Osteoblast (primary cell): ENCODE measurements at places on chromosomes 5 and 9. TPM values are rescaled to one million over a fixed set of nuclear protein-coding genes. Genes with fewer than 3 reads are reported as not detected.

GRCh38 chr9:16461851-16462250 lies 408.6 kb downstream of the BNC2 start:
- DNase-seq: no peak
- H3K36me3 ChIP-seq: no peaks in the 10 kb centered on the region
- H3K27ac ChIP-seq: no peak overlapping the region
- H3K27me3 ChIP-seq: no peaks in the 10 kb centered on the region
- H3K4me3 ChIP-seq: no peak overlapping the region

DNA sequence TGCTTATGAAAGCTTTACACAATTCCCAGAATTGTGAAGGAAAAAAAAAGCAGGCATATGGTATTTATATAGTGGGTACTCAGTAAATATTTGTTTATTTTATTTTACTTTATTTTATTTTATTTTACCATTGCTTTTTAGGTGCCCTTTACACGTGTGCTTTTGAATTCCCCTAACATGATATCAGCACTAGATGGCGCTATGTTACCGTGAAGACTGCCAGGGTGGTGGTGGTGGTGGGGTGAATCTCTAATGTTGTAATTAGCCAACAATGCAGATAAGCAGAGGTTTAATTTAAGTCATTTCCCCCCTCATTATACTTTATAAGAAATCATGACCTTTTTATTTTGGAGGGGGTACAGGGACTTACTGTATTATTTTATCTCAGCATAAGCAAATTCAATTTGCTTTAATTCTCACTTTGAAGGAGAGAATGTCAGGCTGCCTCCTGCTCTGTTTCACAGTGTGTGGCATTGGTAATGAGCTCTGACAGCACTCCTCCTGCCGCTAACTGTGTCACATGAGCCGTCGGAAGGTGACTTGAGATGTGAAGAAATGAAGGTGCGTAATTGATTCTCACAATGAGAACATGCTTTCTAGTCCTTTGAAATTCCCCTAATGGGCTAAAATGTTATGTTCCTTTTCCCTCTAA lies 165.6 kb downstream of the YTHDC2 start:
- DNase-seq: peak; percentile 62
- no peaks in the 10 kb centered on the region for H3K4me1 ChIP-seq
- no peak overlapping the region for H3K4me3 ChIP-seq
- H3K27me3 ChIP-seq: no peaks in the 10 kb centered on the region

DNA sequence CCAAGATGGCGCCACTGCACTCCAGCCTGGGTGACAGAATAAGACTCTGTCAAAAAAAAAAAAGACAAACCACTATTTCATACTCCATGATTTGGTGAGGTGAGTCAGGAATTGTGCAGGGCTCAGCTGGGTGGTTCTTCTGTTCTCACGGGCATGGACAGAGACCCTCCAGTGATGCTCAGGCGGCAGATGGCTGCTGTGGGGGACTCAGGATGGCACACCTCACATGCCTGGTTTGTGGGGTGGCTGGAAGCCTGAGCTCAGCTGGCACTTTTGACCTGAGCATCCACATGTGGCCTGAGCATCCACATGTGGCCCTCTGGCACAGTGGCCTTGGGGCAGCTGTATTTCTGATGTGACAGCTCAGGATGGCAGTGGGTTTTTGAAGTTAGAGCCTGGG lies 217.2 kb downstream of the IRX2 start:
- H3K36me3 ChIP-seq: no peaks in the 10 kb centered on the region
- H3K4me1 ChIP-seq: no peaks in the 10 kb centered on the region
- no peaks in the 10 kb centered on the region for H3K27me3 ChIP-seq
- DNase-seq: no peak
- H3K4me3 ChIP-seq: no peak overlapping the region
- H3K27ac ChIP-seq: no peak overlapping the region

- no peaks in the 10 kb centered on the region for H3K36me3 ChIP-seq
- no peak for DNase-seq
- H3K27me3 ChIP-seq: no peaks in the 10 kb centered on the region
- no peak overlapping the region for H3K4me3 ChIP-seq
Measured at GRCh38 chr5:61878471-61878870, 427.5 kb upstream of the KIF2A start.

PCDHGA8 gene
- 3.5 and 3.6 TPM in 2 replicates for total RNA-seq

DNA sequence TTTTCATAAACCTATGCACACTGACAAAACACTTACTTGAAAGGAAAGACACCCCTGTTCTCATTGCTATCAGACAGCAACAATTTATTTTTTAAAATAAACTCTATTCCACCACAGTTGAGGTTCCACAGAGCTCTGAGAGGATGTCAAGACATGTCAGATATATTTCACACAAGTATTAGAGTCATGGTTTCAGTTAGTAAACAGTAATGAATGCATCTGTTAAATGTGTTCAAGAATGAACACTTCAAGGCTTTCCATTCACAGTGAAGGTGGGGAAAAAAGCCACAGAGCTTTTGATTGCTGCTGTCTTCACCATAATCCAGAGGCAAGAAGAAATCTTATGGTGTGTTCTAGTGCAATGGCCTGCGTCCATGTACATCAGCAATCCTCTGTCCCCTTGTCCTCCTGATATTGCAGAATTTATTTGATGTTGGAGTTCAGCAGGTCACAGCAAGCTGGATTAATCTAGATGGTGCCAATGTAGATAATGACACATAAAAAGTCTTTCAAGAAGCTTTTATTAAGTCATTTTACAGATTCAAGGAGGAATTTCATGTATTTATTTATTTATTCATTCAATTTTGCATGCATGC lies 146.8 kb downstream of the GHR start:
- H3K36me3 ChIP-seq: no peaks in the 10 kb centered on the region
- H3K4me1 ChIP-seq: no peaks in the 10 kb centered on the region
- no peaks in the 10 kb centered on the region for H3K27me3 ChIP-seq
- no peak overlapping the region for H3K27ac ChIP-seq
- H3K4me3 ChIP-seq: no peak overlapping the region

DNA sequence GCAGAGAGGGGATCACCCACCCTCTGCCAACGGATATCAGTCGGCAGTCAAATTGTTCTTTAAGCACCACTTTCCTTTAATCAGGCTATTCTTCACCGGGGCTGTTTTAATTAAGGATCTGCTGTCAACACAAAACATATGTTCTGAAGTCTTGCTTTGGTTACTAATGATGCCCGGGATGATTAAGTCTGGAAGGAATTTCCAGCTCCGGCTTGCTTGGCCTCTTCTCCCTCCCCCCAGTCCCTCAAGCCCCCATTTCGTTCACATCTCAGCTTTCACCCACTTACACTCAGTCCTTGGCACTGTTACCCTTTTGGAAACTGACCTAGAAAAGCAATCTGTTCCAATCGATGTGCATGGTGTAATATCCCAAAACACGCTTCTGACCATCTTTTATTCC lies 74.7 kb downstream of the MSX2 start:
- no peaks in the 10 kb centered on the region for H3K4me1 ChIP-seq
- no peaks in the 10 kb centered on the region for H3K36me3 ChIP-seq
- DNase-seq: no peak
- H3K27me3 ChIP-seq: no peaks in the 10 kb centered on the region

SLC6A18 gene
- total RNA-seq: not detected in 2 replicates

DNA sequence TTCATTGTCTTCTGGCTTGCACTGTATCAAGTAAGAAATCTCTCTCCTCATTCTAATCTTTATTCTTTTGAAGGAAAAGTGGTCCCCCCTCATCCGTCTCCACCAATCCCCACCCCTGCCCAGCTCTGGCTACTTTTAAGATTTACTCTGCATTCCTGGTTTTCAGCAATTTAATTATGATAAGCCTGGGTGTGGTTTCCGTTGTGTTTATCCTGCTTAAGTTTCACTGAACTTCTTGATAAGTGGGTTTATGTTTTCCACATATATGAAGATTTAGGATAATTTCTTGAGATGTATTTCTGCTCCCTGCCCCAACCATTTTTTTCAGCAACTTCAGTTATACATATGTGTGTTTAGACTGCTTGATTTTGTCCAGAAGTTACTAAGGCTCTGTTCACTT lies 46.5 kb downstream of the PTBP3 start:
- H3K4me1 ChIP-seq: no peaks in the 10 kb centered on the region
- no peak for DNase-seq
- no peaks in the 10 kb centered on the region for H3K27me3 ChIP-seq
- no peak overlapping the region for H3K4me3 ChIP-seq
- H3K36me3 ChIP-seq: peaks cover 15% of the 10 kb centered on the region

SHISAL2B gene
- not detected in 2 replicates for total RNA-seq

DNA sequence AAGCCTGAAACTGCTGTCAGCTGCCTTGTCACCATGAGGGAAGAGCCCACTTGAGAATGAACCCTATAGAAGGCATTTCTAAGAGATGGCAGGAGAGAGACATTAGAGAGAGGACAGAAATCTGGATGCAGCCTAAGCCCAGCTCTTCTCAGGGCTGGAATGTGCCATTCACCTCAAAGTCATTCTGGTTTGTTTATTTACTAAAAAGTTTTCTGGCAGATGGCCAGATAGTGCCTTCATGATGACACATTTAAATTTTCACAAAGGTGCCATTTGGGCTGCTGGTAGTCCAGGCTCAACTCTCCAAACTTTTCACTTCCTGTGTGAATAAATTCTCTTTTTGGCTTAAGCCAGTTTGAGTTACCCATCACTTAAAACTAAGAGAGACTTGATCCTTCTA lies 144.6 kb upstream of the ZNF366 start:
- no peaks in the 10 kb centered on the region for H3K36me3 ChIP-seq
- peaks cover 6% of the 10 kb centered on the region for H3K4me1 ChIP-seq
- no peak overlapping the region for H3K4me3 ChIP-seq
- DNase-seq: no peak
- H3K27ac ChIP-seq: no peak overlapping the region
- no peaks in the 10 kb centered on the region for H3K27me3 ChIP-seq

DNA sequence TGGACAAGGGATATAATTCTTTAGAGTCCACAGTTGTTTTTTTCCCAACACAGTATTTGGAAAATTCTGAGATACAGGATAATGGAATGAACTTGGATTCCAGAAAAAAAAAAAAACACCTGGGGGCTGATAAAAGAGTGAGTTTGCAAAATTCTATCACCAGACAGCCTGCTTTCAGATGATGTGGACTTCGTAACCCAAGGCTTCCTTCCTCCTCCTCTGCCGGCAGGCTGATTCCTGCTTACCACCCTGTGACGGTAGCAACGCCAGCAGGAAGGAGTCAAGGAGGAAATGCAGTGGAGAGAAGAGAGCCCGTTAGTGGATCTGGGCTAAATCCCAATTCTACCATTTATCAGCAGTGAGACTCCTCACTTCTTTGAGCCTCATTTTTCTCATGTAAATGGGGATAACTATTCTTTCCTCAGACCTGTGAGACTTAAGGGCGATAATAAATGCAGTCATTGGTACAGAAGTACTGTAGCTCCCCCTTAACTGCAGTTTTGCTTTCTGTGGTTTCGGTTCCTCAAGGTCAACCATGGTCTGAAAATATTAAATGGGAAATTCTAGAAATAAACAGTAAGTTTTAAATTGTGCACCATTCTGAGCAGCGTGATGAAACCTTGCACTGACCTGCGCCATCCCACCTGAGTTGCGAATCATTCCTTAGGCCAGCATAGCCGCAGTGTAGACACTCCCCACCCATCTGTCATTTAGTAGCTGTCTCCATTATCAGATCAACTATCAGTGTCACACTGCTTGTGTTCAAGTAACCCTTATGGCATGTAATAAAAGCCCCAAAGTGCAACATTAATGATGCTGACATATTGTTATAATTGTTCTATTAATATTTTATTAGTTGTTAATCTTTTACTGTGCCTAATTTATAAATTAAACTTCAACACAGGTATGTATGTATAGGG lies 71.4 kb downstream of the DCP2 start:
- no peak overlapping the region for H3K4me3 ChIP-seq
- peaks cover 28% of the 10 kb centered on the region for H3K4me1 ChIP-seq
- H3K27ac ChIP-seq: no peak overlapping the region
- no peaks in the 10 kb centered on the region for H3K27me3 ChIP-seq
- no peaks in the 10 kb centered on the region for H3K36me3 ChIP-seq

DNA sequence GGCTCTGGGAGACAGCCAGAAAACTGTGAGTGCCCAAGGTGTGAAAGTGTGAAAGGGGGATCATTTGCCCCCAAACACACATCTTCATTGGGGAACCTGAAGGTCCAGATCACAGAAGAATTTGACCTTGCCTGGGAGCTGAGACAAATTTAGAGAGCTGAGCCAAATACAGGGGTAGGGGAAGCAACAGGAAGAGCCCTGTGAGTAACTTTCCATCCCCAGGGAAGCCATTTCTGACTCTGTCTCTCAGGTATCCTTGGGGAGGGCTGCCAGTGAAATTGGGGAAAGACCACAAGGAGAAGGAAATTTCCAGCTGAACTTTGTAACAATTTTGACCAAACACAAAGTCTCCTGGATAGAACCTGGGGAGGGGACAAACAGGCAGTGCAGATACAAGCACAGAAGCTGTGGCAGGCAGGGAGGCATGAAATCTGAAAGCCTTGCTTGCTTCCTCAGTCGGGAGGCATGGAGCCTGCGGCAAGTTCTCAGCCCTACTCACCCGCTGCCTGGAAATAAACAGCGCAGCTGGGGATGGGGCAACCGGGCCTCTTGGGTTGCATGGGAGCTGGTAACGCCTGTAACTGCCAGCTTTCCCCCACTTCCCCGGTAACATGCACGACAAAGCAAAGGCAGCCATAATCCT lies 31.5 kb upstream of the ZCCHC9 start:
- no peaks in the 10 kb centered on the region for H3K27me3 ChIP-seq
- no peak for DNase-seq
- peak overlapping the region; percentile 67 for H3K27ac ChIP-seq
- no peak overlapping the region for H3K4me3 ChIP-seq
- H3K36me3 ChIP-seq: no peaks in the 10 kb centered on the region
- peaks cover 22% of the 10 kb centered on the region for H3K4me1 ChIP-seq
